ENCODE measurements at places on chromosomes 4 and X.

DNA sequence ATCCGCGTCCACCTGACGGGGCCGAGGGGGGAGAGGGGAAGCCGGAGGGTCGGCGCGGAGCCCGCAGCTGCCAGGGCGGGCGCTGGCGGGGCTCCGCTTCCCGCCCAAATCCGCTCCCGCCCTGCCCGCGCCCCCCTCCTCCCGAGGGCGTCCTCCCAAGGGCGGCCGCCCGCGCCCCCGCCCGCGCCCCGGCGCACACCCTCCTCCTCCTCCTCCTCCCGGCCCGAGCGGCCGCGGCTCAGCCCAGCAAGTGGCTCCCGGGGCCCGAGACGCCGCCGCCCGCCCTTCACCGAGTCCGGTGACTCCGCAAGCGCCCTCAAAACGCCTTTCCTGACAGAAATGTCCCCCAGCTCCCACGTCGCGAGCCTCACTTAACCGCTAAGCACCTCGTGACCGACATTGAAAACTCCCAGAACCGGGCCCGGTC, 487 bp downstream of the HMGB2 start:
- DNase-seq = peak; percentile 70

DNA sequence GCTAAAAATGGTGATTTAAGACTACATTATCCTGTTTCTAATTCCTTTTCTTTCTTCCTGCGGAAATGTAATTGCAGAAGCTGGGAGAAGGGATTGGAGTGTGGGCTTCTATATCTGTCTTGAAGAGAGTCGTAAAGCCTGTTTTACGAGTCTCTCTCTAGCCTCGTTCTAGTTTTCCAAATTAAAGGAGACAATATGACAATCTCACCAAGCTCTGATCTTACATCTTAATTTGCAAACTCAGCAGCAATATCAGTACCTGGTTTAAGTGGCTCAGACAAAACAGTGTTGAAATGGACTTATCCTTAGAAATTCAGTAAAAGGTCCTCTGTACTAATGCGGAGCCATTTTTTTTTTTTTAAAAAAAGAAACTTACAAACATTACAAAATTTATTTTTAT, 349.5 kb upstream of the HAND2 start:
- no peak for DNase-seq

- DNase-seq = peak; percentile 83
These were observed 1.4 kb downstream of the DCHS2 start for GRCh38 chr4:154490234-154490582.

DNA sequence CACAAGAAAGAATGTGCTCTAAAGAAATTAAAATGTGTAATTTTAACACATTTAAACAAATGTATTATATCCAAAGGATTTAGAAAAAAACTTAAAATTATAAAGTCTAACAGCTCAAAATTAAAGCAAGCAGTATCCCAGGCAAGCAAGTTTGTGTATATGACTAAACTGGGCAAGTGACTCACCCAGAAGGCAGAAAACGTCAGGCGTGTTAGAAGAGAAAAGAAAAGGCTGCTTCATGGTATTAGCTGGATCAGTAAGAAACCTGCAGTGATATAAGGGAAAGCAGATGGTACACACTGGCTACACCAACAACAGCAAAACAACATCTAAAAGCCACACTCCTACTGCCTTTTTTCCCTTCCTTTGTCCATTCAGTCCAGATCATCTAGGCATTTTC, 250.6 kb upstream of the NDST3 start:
- no peak for DNase-seq

DNA sequence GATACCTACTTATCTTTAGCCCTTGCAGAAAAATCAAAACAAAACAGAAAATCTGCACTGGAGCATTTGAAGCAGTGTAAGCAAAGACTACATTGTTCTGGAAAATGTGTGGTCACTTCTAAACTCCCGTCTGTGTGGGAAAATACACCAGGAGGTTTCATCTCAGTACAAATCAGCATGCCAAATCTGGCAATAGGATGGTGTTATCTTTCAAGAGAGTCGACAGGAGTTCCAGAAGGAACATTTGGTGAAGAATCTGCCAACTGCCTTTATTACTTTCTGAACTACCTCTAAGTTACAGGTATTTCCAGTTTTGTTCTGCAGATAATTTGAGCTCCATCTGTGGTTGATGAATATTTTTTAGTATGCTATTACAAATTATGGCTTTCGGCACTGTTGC, 1348.0 kb downstream of the RAPGEF2 start:
- DNase-seq = no peak

GRCh38 chr4:162682651-162683050, 484.0 kb downstream of the NAF1 start:
- DNase-seq = no peak

- DNase-seq = no peak
These were observed 12.7 kb upstream of the CD40LG start for GRCh38 chrX:136635235-136635634.

DNA sequence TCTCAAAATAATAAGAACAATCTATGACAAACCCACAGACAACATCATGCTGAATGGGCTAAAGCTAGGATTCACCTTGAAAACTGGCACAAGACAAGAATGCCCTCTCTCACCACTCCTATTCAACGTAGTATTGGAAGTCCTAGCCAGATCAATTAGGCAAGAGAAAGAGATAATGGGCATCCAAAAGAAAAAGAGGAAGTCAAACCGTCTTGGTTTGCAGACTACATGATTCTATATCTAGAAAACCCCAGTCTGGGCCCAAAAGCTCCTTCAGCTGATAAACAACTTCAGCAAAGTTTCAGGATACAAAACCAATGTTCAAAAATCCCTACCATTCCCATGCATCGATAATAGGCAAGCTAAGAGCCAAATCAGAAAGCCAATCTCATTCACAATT, 59.0 kb downstream of the CHM start:
- DNase-seq = no peak

DNA sequence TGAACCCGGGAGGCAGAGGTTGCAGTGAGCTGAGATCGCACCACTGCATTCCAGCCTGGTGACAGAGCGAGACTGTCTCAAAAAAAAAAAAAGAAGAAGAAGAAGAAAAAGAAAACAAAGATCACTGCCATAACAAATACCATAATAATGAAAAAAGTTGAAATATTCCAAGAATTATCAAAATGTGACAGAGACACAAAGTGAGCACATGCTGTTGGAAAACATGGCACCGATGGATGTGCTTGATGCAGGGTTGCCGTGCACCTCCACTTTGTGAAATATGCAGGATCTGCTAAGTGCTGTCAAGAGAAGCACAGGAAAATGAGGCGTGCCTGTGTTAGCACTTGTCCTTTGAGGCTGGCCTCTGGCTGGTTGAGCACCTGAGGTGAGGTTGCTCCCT, 133.3 kb downstream of the STK32B start:
- no peak for DNase-seq

DNA sequence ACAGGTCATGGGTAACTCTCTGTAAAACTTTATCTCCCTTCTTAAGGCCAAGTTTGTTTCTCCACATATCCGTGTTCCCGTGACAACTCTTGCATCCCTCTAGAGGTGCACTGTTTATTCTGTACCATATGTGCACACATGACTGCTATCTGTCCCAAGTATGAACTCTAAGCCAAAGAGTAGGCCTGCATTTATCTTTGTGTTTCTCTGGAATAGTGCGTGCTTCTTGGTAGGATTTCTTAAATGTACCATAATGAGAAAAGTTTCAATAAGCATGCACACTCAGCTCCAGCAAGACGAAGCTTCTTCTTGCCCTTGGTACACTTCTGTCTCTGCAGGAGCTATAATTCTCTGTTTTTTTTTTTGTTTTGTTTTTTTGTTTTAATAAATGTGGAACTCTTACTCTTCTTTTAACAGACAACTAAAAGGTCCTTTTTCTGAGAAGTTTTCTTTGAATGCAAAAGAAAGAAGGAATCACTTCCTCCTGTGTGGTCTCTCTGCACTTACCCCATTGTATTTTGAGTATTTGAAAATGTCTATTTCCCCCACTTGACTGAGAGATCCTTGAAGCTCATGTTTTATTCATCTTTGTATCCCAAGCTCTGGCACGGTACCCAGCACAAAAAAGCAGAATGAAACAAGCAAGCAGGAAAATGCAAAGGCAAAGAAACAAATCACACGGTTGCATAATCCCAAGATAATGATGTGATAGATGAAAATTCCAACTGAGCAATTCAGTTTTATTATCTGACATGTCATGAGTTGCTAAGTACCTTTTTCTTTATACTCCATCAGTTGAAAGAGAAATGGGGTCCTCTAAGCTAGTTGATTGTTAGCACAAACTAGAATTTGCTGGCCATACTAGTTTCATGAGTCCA, 521.9 kb upstream of the BOD1L1 start:
- no peak for DNase-seq

DNA sequence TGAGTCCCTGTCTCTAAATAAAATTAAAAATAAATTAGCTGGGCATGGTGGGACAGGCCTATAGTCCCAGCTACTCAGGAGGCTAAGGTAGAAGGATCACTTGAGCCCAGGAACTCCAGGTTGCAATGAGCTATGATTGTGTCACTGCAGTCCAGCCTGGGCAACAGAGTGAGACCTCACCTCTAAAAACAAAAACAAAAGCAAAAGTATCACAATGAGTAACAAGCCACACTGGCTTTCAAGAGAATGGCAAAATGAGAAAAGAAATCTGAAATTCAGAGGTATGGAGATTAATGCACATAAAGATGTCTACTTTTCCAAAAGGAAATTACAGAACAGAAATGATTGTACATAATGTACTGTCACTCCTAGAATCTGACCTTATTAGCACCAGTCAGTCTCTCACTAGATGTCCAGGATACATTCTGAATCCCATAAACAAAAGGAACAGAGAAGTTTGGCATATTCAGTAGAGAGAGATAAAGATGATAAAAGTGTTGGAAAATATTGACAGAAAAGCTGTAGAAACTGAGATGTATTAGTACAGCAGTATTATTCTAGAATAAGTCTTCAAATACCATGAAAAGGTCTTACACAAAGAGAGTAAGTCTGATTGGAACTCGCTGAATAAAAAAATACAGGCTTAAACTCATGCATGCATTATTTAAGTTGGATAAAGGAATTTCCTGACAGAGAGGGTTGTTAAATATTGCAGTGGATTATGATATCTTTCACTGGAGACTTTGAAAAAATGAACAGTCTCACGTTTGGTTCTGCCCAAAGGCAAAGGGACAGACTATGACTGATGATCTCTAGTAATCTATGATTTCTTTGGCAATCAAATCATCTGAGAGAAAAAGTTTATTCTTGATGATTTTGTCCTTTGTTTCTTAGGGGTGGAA, 102.5 kb downstream of the SH3RF1 start:
- DNase-seq = no peak

DNA sequence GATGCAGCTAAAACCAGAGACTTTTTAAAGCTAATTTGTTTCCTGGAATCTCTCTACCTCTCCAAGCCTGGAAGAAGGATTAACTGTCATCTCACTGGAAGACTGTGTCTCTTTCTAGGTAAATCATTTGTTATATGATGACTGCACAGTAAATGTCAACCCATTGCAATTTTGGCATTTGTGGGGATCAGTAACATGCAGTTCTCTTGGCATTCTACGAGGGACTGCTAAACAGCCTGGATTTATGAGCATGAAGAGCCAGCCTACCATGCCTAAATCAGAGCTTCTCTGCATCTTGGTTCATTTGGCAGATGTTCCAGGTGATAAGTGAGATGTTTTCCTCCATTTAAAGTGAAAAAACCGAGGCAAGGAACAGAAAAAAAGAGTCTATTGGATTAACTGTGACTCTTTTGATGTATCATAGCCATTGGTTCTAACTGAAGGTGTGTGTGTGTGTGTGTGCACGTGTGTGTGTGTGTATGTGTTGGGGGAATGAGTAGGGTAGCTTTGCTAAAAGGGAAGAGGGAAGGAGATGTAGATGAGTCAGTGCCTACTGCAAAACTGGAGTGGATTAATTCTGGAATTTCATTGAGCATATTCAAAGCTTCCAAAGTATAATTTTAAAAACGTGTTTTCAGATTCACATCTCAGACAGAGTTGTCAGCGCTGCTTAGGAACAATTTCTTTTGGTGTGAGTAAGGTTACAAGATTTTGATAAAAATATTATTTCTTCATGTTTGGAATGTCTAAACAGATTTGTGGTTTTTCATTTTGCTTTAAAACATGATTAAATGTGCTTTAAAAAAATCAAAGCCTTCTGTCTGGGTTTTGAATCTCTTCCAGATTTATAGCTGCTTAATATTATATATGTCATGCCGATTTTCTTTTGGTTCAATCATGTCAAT, 123.2 kb upstream of the LNX1 start:
- DNase-seq = no peak

DNA sequence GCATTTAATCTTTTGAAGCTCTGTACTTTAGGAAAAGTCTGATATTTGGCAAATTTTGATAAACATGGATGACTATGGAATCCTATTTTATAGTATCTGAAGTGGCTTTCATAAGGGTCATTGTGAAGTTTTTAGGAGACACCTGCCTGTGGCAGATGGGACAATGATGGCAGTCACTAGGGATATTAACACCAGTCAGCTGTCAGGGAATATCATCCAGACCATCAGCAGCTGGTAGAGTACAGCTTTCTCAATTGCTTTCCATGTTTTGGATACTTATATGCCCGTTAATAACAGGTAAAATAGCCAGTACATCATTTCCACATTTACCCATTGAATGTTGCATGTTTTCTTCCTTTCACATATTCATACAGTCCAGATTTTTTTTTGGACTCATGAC, 39.1 kb downstream of the NPNT start:
- no peak for DNase-seq

- DNase-seq = no peak
These were observed 61.3 kb downstream of the NUDT11 start for GRCh38 chrX:51435101-51435500.

GRCh38 chr4:173264684-173265185, 69.4 kb downstream of the HMGB2 start:
- DNase-seq = peak; percentile 20

DNA sequence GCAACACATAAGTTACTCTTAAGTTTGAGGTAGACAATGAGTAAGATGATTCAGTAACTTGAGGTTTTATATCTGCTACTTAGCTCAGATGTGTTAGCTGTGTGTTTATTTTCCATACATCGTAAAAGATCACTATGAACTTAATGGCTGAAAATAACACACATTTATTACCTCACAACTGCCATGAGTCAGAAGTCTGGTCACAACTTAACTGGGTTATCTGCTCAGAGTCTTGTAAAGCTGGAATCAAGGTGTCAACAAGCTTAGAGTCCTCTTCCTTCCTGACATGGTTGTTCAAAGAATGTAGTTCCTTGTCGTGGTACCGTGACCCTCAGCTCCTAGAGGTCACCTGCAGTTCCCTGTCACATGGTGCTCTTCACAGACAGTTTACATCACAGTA, 204.9 kb upstream of the MAGEB2 start:
- DNase-seq = no peak

GRCh38 chrX:16654093-16654492, 4.1 kb downstream of the S100G start:
- no peak for DNase-seq

- DNase-seq = no peak
These were observed 48.0 kb downstream of the RASL11B start for GRCh38 chr4:52910115-52910514.

DNA sequence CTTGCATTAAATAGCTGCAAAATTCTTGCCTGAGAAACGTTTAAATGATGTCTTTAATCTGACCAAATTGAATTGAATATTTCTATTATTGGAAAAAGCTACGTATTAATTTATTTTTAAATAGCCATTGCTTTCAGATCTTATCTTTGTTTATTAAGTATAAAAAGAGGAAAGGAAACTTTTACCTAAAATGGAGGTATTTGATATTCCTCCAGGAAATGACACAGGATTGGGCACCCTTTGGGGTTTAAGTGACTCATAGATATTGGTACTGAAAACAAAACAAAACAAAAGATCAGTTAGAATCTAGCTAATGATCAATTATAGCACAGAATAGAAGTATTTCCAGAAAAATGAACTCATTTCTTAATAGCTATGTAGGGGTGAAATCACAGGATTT, 34.1 kb downstream of the PLS3 start:
- DNase-seq = no peak
